ENCODE measurements at places on chromosomes 1 and 21.

DNA sequence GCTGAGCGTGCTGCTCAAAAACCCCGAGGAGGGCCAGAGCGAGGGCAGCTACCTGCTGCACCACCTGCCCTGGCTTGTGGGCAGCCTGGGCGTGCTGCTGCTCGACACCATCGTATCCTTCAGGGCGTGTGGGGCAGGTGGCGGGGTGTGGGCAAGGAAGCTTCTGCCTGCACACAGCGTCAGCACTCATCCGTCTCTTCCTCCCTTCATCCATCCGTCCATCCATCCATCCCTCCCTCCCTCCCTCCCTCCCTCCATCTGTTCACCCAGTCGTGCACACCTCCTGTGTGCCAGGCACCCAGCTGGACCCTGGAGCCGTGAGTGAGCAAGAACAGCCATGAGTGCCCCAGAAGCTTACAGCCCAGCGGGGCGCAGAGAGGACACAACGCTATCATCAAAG is 15.2 kb downstream of the SLC66A1 start:
- DNase-seq = no peak

DNA sequence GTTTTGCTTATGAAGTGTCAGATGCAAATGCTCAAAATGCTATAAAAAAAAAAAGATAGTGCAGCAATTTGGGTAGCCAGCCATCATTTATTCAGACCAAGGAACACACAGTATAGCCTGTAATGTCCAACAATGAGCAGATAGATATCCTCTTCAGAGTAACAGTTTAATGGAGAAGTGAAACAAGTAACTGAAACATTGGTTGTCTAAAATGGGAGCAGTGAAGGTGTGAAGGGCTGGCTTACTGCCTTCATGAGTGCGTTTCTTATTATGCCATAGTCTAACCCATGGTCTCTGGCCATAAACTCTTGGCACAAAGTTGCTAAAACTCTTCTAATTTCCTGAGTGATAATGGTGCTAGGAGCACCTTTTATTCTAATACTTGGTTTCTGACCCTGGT is 11.4 kb downstream of the RGS5 start:
- DNase-seq = no peak

- no peak for DNase-seq
Observed at GRCh38 chr1:102434421-102434820, 437.7 kb upstream of the OLFM3 start.

- DNase-seq = no peak
Observed at GRCh38 chr1:106831511-106831910, 225.0 kb upstream of the PRMT6 start.

GRCh38 chr1:78630600-78630999 is 10.4 kb downstream of the IFI44L start:
- no peak for DNase-seq

DNA sequence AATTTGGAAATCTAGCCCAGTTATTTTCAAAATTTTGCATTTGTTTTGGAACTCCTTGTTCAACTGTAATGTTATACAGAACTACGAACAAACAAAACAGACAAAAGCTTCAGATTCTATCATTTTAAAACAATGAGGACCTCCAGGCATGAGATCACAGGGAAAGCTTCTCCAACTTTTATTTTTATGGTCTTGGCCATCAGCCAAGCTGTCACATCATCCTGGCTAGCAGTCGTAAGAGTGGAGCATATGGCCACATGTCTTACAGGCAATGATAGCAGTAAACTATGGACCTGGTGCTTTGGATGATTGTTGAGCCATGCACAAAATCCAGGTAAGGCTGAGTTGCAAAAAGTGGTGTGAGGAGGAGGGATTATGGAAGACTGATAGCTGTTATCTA is 299.6 kb downstream of the LMX1A start:
- DNase-seq = no peak

- DNase-seq = no peak
Observed at GRCh38 chr1:51998701-51999100, 8.2 kb upstream of the RAB3B start.

DNA sequence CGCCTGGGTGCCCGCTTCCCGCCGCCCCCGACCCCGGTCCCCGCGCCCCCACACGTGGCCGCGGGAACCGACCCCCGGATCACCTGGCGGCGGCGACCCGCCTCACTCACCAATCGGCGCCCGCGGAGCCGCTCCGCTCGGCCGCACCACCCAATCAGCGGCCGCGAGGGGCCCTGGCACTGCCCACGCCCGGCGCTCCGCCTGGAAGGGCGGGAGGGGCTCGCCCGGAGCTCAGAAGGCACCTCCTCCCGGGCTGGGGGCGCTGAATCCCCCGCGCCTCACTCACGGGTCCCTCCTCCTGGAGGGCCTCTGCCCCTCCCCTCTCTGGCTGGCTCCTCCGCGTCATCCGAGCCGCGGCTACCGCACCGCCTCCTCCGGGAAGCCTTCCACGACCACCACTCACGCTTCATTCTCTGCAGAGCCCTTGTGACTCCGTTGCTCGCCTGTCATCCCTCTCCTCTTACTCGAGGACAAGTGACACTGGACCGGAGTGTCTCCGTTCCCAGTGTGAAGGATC is 374 bp downstream of the SH2D5 start:
- no peak for DNase-seq

DNA sequence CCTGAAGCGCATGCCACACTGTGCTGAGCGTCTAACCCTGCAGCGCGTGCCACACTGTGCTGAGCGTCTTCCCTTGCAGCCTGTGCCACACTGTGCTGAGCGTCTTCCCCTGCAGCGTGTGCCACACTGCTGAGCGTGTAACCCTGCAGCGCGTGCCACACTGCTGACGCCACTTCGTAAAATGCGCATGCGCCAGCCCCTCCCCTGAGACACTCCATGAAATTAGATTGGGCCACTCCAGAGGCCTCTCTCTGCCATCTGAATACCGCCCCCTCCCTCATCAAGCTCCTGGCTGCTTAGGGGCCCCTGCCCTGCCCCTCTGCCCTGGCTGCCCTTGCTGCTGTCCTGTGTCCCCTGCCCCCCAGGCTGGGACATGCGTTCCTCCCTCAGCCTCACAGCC is 84.8 kb downstream of the POFUT2 start:
- DNase-seq = no peak

- DNase-seq = no peak
Observed at GRCh38 chr1:33180911-33181890, 642 bp downstream of the TRIM62 start.

DNA sequence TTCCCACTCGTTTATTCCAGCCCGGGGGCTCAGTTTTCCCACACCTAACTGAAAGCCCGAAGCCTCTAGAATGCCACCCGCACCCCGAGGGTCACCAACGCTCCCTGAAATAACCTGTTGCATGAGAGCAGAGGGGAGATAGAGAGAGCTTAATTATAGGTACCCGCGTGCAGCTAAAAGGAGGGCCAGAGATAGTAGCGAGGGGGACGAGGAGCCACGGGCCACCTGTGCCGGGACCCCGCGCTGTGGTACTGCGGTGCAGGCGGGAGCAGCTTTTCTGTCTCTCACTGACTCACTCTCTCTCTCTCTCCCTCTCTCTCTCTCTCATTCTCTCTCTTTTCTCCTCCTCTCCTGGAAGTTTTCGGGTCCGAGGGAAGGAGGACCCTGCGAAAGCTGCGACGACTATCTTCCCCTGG is 716 bp downstream of the OLIG2 start:
- no peak for DNase-seq

DNA sequence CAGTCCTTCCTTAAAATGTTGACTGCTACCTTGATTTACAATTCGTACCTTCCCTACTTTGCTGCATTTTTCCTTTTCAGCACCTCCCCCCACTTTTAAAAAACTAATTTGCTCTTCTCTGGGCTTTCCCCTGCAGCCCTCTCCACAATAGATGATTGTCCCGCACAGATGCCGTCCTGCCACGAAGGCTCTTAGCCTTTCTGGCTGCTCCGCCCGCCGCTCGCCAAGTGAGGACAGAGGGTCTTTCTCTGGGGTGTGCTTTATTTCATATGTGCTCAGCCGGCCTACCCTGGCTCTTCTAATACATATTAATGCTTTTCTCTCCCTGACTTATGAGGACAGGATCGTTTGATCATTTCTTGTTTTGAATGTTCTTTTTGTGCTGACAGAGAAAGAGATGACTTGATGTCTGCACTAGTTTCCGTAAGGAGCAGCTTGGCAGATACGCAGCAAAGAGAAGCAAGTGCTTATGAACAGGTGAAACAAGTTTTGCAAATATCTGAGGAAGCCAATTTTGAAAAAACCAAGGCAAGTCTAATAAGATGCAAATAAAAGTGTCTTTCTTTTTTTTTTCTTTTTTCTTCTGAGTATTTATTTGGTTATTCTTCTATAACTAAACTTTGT is 60.6 kb downstream of the SDCCAG8 start:
- no peak for DNase-seq

- no peak for DNase-seq
Observed at GRCh38 chr1:98662356-98662670, 792 bp downstream of the SNX7 start.

GRCh38 chr21:34187935-34188334 is 114.6 kb downstream of the MRPS6 start:
- DNase-seq = no peak

GRCh38 chr1:245842106-245842505 is 665.0 kb downstream of the SMYD3 start:
- DNase-seq = no peak

- no peak for DNase-seq
Observed at GRCh38 chr1:230745071-230745470, 2.1 kb upstream of the CAPN9 start.

- DNase-seq = no peak
Observed at GRCh38 chr1:237303929-237304328, 261.9 kb downstream of the RYR2 start.
